ENCODE measurements at places on chromosomes 12 and 14.

DNA sequence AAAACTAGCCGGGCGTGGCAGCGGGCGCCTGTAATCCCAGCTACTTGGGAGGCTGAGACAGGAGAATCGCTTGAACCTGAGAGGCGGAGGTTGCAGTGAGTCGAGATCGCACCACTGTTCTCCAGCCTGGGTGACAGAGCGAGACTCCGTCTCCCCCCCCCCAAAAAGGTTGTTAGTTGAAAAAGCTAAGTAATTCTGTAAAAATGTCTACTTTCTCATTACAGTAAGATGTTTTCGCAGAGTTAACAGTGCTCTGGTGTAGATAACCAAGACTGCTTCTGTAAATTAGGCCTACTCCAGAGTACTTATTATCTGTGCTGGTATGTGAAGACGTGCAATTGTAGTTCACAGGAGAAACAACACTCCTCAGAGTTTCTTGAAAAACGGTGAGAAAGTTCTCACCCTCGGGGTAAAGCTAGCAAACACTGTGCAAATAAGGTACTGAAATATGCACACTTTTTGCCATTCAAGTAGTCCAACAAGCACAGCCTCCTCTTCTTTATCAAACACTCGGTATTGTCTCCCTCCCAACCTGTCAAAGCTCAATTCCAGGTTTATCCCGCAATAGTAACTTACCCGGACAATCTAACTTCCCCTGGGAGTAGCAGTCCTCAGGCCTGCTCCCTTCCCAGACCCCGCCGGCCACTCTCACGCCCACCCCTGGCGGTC, 974 bp downstream of the BTBD7 start:
- DNase-seq, result no peak

GRCh38 chr12:100473716-100474150, at the start of gene NR1H4:
Gene NR1H4 (plus strand): TSS chr12:100473866. CDS start chr12:100493324, 19,458 bp downstream.
- no peak for DNase-seq

DNA sequence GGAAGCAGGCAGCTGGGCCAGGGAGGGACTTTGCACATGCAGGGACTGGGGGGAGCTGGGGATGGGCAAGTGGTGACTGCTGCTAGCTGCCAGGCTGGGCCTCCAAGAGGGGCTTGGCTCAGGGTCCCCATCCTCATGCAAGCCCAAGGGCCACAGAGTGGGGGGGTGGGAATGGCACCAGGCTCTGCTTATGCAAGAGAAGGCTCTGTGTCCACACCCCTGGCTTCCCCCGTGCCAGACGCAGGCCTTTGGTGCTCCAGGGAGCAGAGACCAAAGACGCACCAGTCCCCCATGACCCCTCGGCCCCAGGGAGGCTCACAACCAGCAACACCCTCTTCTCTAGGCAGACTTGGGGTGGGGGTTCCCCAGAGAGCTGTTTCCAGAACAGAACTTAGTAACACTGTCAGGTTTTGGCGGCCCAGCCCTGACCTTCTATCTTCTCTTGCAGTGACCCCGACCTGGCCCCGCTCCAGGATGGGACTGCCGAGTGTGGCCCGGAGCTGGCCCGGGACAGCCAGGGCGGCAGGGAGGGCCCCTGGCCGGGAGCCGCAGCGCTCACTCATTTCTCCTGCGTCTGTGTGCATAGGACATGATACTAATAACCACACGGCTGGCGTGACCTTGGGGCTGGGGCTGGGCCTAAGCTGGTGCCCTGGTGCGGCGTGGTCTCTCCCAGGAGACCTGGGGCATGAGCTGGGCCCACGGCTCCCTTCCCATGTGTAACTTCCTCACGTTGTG, 14.3 kb downstream of the XRCC3 start:
- DNase-seq, result no peak

GRCh38 chr14:50521912-50522341, 10.4 kb downstream of the MAP4K5 start:
- DNase-seq, result peak; percentile 21

DNA sequence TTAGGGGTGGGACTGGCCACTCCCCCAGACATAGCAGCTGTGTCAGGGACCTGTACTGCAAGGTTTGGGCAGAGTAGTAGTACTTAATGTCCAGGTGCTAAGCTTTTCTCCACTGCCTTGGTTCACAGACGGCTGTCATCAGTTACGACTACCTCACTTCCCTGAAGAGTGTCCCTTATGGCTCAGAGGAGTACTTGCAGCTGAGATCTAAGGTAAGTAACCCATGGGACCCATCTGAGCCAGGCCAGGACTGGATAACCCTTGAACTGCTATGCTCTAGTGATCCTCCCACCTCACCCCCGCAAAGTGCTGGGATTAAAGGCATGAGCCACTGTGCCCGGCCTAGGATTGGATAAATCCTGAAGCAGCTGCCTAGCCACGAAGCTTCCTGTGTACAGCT, 22.4 kb downstream of the ADCK1 start:
- DNase-seq, result no peak

GRCh38 chr14:78123650-78124253, 46.4 kb upstream of the NRXN3 start:
- DNase-seq, result no peak

DNA sequence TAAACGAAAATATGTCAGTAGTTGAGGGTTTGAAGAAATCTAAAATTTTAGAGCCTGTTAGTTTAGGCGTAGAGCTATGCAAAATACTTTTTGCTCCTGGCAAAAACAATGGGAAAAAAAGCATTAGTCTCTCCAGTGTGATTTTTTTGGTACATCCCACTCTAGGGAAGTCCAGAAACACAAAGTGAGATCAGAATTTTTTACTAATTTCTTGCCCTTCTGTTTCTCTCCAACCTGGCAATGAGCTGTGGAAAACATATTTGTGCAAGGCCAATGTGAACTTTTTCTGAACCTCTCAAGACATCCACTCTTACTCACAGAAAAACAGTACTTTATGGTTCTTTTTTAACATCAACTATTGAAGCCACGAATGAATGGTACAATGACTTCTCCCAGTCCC, 56.9 kb upstream of the DCN start:
- DNase-seq, result no peak

GRCh38 chr14:53249059-53249458, 95.9 kb upstream of the DDHD1 start:
- no peak for DNase-seq

All from immature natural killer cell (primary cell).